ENCODE measurements at places on chromosomes 11 and 22.

- no peak for DNase-seq
Measured at GRCh38 chr11:114604179-114604813, 8.7 kb upstream of the NXPE4 start.

DNA sequence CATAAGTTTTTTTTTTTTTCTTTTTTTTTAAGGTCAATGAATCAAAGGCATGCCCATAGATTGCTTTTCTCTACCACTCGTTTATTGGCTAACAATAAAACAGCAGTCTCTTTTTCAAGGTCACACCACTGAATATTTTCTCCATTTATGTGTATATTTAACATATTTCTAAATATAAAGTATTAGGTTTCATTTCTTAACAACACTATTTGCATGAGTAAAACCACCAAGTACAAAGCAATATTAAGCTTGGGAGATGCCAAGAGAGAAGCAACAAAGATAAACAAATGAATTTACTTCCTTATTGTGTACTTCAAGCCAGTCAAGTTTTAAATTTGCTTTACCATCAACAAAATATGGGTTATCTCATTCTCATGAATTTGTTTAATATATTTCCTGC, 708.9 kb upstream of the CCDC179 start:
- no peak for DNase-seq

DNA sequence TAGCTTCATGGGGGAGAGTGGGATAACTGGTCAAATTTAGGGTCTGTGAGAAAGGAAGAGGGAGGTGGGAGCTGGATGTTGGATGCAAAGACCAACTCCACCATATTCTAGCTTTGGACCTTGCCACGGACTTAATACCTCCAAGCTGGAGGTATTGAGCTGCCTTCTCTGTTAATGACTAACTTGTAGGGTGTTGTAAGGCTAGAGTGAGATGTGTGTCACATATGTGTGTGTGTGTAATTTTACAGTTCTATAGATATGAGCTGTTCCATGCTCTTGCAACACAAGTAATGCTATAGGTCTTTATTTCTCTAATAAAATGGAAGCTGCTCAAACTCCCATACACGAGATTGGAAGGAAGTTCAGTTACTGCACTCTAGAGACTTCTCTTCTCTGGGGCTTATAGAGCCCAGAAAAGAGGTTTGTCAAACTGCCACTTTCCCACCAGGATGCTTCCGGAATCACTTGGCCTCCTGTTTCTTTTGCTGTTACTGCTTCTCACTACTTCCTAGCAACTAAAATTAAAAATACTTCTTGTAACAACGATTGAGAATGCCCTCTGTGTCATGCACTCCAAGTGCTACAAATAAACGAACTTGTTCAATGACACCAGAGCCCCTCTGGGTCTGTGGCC, 16.0 kb upstream of the FJX1 start:
- no peak for DNase-seq

- no peak for DNase-seq
Measured at GRCh38 chr11:110907629-110908028, 195.4 kb upstream of the ARHGAP20 start.

DNA sequence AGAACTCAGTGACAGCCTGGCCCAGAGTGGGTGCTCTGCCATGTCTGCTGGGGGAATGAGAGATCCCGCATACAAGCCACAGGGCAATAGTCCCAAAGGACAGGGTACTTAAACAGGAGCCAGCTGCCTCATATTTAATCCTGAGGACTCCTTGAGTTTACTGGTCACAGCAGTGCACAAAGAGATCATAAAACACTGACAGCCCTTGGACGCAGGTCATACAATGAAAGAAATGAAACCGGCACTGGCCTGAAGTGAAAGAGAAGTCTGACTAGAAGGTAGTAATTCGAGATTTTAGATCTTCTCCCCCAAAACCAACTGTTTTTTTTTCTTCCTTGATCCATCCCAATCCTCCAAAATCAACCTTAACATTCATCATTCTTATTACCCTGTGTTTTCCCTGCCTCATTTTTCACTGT, 299.8 kb upstream of the SYN3 start:
- DNase-seq = no peak

GRCh38 chr22:36613958-36614357, 85.0 kb upstream of the EIF3D start:
- no peak for DNase-seq

DNA sequence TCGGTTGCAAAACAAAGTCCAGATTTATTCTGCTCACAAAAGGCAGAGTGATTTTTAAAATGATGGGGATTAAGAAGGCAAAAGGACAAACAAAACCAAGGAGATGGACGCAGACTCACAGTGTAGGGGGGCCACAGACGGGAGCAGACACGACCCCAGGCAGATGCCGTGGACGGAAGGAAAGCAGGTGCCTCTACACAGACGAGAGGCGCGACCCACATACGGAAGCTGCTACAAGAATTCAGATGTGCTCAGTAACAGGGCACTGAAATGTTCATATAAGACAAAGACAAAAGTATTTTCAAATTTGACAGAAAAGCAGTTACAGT, 148.9 kb downstream of the BRD1 start:
- DNase-seq = no peak

- no peak for DNase-seq
Measured at GRCh38 chr22:19509191-19509590, 15.0 kb downstream of the CLDN5 start.

Measured in activated T-cell treated with anti-CD3 and anti-CD28 coated beads for 1 hour (primary cell).